ENCODE measurements at places on chromosomes 5 and 9. TPM values are rescaled to one million over a fixed set of nuclear protein-coding genes. Genes with fewer than 3 reads are reported as not detected.
A peak's percentile ranks its signal among the peaks of the same experiment; 100 is the strongest.

C8G gene
- total RNA-seq, result 2.8 TPM

TEX48 gene
- not detected for total RNA-seq

TSC1 gene
- 108 TPM for total RNA-seq

DNA sequence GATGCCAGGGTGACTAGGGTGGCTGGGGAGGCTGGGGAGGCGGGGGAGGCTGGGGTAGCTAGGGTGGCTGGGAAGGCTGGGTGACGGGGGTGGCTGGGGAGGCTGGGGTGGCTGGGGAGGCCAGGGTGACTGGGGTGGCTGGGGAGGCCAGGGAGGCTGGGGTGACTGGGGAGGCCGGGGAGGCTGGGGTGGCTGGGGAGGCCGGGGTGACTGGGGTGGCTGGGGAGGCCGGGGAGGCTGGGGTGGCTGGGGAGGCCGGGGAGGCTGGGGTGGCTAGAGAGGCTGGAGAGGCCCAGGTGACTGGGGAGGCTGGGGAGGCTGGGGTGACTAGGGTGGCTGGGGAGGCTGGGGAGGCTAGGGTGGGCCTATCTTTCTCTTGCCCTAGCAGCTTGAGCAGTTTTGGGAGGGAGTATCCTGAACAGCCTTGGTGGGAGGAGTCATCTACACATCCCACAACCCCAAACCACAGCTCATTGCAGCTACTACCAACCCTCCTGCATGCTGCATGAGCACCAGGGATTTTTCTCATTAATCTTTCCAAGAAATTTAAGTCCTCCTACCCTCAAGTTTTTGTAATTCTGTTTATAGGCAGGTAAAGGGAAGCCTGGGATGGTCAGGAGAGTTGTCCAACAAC is 203.2 kb upstream of the IRX1 start:
- DNase-seq, result no peak

- DNase-seq, result no peak
Observed at GRCh38 chr9:83623679-83624076, 735 bp downstream of the IDNK start.

GRCh38 chr9:37902796-37903646 is 906 bp downstream of the SLC25A51 start:
- no peak for DNase-seq

DNA sequence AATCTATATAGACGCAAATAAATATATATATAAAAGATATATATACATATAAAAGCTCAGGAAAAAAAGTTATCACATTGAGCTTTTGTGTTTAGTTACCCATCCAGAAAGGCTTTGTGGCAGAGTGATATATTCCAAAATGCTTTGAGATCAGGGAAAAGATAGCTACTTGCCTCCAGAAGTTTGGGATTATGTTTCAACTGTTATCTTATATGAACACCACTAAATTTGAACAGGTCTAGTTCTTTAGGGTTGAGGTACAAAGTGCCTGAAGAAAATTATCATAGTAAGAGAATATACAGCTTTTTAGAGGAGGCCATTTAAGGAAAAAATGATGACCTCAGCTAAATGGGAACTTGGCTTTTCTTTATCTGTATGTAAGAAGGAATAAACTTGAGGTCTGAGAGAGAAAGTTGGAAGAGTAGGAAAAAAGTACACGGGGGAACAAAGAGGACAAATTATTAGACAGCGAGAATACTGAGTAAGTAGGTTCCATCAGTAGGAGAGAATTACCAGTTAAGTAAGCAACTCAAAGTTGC is 2.4 kb downstream of the ERP44 start:
- DNase-seq, result no peak

DNA sequence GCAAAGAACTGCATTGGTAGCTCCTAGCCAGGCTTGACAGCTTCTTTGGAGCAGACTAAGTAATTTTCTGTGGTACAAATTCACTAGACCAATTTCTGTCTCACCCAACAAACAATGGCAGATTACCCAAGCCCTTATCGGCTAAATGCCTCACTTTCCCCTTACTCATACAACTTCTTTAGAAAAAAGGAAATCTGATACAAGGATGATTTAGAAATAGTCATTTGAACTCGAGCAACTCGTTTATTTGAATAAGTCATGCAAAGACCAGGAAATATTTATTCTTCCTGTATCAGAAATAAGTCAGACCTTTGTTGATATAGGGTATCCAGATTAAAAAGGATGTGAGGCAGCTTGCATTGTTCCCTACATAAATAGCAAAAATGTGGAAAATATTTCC is 170.4 kb upstream of the CDH6 start:
- no peak for DNase-seq

- peak; percentile 44 for DNase-seq
Observed at GRCh38 chr5:139647506-139648204, 494 bp upstream of the CXXC5 start.

- DNase-seq, result no peak
Observed at GRCh38 chr5:54093861-54094260, 216.5 kb downstream of the ARL15 start.

DNA sequence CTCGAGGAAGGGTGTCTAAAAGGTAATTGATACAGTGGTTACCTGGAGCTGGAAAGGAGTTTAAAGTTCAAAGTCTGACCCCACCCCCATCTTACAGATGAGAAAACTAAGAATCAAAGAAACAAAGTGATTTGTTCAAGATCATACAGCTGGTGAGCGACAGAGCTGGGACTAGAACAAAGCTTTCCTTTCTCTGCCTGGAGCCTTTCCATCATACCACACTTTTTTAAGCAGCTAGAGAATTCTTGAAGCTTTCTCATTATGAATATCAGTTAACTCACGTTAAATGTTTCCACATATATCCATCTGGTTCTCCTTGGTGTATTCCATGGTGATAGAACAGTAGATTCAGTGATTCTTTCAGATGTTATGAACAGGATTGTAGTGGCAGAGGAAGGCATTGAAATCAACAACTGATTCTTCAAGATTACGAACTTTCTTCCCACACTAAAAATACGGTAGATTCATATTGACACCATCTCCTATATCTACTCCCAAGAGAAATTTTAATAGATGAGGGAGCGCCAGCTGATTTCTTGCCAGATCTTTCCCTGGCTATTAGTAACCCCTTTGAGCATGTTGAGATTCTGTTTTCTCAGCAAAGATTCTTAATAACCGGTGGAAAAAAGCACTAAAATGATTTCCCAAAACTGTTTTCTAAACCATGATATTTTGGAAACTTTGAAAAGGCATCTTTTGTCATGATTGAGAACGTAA is 233.7 kb downstream of the ADAMTSL1 start:
- DNase-seq, result no peak

- DNase-seq, result no peak
Observed at GRCh38 chr9:119509291-119509905, 140.2 kb upstream of the BRINP1 start.

DNA sequence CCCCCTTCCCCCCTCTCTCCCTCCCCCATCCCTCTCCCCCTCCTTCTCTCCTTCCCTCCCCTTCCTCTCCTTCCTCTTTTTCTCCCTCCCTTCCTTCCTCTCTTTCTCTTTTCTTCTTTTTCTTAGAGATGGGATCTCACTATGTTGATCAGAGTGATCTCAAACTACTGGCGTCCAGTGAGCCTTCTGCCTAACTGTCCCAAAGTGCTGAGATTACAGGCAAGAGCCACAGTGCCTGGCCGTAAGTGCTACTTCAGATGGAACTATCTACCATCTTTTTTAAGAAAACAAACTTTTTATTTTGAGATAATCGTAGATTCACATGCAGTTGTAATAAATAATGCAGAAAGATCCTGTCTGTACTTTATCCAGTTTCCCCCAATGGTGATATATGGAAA is 6.3 kb downstream of the RCL1 start:
- DNase-seq, result no peak

DNA sequence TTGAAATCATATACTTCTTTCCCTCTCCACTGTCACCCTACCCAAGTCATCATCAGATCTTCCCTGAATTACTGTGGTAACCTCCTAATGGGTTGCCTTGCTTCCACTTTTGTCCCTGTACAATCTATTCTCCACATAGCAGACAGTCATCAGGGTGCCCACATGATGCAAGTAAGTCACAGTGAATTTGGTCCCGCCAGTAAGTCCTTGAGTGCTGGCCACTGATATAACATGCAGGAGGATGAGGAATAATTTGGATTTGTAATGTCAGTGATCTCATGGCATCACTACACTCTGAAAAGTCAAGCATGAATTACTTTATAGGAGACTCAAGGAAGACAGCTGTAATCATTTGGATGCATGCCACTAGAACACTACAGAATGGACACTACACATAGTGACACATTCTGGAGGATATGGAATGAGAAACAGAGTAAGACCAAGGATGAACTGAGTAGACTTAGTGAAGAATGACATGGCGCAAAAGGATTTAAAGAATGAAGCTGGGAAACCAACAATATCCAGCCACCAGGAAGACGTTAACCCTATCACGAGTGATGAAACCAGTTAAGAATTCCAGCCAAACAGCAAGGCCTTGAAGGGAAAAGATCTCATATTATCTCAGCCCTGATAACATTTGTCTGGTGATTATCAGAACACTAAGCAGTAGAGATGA is 28.6 kb downstream of the MARCHF3 start:
- DNase-seq, result no peak

All from B cell (primary cell).